AG04449 (cell line): ENCODE measurements at places on chromosomes 5 and 9.

GRCh38 chr5:14108170-14108996, 34.8 kb upstream of the TRIO start:
- DNase-seq: no peak

GRCh38 chr5:109045710-109046109, 298.0 kb downstream of the FER start:
- no peak for DNase-seq

DNA sequence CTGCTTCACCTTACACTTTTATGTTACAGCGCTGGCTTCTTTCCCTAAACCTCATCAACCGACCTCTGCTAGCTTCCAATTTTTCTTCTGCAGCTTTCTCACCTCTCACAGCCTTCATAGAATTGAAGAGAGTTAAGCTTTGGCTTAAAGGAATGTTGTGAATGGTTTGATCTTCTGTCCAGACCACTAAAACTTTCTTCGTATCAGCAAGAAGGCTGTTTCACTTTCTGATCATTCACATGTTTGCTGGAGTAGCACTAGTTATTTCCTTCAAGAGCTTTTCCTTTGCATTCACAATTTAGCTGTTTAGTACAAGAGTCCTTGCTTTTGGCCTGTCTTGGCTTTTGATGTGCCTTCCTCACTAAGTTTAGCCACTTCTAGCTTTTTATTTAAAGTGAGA, 49.5 kb downstream of the NR3C1 start:
- DNase-seq: no peak

DNA sequence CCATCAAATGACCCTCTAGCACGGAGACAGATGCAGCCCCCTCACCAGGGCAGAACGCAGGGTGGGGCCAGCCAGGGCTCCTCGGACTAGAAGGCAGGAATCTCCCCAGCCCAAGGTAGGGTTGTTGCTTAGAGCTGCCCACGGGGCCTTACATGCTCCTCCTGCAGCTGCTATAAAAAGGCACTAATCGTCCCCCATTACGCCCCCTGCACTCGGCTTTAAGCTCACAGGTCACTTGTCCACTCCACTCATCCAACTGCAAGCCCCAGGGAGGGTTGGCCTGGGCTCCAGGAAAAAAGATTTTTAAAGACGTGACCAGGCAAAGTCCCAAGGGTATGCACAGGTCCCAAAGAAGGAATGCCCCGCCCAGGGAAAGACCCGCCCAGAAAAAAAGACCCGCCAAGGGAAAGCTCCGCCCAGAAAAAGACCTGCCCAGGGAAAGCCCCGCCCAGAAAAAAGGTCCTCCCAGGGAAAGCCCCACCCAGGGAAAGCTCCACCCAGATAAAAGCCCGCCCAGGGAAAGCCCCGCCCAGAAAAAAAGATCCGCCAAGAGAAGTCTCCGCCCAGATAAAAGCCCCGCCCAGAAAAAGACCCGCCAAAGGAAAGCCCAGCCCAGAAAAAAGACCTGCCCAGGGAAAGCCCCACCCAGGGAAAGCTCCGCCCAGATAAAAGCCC, 11.1 kb downstream of the GRIN1 start:
- no peak for DNase-seq

- no peak for DNase-seq
Measured at GRCh38 chr5:113660706-113661250, 147.3 kb downstream of the YTHDC2 start.

GRCh38 chr9:15116130-15116580, 190.9 kb downstream of the TTC39B start:
- DNase-seq: no peak

GRCh38 chr9:112273876-112274275, 59.5 kb downstream of the PTBP3 start:
- no peak for DNase-seq
